ENCODE measurements at places on chromosomes 3 and 15.

- DNase-seq = peak; percentile 8
Observed at GRCh38 chr15:93070132-93070531, 18.9 kb downstream of the RGMA start.

DNA sequence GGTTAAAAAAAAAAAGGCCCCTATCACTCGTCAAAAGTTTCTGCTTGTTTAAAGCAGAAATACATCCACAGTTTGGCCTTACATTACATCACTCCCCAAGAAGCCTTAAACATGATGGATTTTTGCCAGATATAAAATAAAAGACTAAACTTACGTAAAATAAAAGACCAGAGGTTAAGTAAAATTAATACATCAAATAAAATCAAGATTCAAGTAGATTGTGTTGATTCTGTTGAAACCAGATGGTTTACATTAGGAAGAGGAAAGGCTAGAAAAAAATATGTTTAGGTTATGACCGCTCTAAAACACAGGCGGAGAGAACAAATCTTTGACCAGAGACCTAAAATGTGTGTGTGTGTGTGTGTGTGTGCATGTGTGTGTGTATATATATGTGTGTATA is 104.1 kb downstream of the DUT start:
- DNase-seq = no peak

GRCh38 chr3:52004163-52004787 is 8.6 kb upstream of the RPL29 start:
- peak; percentile 61 for DNase-seq

- DNase-seq = peak; percentile 26
Observed at GRCh38 chr3:61381745-61382392, 130.6 kb upstream of the FHIT start.

- no peak for DNase-seq
Observed at GRCh38 chr3:123805101-123805500, 79.0 kb downstream of the MYLK start.

GRCh38 chr15:64461721-64462162 is 1.4 kb downstream of the ZNF609 start:
- no peak for DNase-seq

DNA sequence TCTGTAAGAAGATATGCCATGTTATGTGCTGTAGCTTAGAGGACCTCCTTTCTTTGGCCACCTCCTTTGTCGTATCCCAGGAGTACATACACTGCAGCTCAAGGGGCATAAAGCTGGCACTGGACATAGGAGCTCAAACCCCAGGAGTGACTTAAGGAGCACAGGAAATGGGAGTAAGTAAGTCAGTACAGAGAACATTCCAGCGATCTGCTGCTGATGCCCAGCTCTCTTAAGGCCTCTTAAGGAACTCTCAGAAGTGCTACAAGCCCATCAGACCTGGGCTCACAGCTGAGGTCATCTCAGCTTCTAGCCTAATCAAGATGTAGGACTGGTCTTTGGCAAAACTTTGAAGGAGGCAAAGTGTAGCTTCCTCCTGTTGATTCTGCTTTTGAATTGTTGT is 21.6 kb upstream of the ACTL6A start:
- DNase-seq = no peak

DNA sequence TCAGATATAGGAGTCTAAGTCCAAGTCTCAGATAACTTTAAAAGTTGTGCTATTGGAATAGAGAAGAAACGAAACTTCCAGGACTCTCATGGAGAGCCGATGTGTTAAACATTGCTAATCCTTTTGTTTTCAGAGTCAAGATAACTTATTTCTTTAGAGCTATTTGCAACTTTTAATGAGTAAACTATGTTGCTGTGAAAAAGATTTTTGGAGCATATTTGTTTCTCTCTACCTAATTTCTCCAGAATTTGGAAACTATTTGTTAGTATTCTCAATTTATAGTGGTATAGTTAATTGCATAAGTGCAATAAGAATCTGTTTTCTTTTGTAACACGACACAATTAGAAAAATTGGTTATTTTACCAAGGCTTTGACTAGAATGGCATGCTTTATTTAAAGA is 588.9 kb downstream of the NTRK3 start:
- DNase-seq = no peak

DNA sequence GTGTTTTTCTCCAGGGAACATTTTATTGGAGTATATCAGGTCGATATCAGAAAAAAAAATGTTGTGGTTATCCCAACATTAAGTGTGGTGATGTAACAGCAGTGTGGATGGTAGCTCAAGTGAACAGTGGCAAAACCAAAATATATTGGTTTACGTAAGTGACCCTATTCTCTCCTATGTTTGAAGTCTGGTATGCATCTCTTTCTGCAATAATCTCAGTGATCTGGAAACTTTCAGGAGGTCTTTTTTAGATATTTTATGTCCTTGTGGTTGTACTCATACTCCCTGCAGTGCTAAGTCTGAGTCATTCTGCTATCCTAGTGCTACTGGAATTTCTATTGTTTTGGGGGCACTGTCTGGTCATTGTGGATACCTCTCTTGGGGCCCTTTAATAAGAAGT is 137.9 kb downstream of the SNRPN start:
- DNase-seq = peak; percentile 5

DNA sequence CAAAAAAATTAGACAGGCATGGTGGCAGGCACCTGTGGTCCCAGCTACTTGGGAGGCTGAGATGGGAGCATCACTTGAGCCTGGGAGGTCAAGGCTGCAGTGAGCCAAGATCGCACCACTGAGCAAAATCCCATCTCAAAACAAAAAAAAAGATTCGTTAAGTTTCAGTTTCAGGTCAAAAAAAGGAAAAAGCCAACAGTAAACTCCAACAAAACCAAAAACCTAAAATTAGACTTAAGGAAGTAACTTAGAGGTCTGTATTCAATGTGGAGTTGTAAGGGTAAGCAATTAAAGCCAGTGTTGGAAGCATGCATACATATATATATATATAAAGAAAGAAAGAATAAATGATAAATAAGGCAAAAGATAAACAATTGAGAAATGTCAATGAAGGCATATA is 11.8 kb downstream of the KPNA1 start:
- DNase-seq = no peak

DNA sequence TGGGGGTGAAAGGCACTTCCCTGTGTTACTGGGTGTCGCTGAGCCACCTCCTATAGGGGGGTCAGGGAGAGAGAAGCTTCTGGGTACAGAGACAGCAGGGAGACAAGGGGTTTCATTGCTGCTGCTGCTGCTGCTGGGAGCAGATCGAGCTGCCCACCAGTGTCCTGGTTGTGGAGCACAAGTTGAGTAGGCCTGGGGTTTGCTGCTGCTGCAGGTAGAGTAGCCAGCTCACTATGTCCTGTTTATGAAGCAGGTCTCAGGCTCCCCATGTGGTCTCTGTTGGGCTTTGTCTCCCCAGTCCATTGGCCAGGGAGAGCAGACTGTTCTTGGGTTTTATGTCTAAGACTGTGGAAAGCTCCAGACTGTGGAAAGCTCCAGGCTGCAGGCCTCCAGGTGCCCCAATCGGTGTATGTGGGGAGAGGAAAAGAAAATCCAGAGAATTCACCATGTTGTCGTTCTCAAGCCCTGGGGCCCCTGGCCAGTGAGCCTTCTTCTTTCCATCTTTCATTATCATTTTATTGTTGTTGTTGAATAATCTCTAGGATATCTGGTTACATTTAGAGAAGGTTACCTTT is 157.8 kb downstream of the ADAMTS17 start:
- DNase-seq = no peak

- DNase-seq = no peak
Observed at GRCh38 chr3:79211586-79212359, 556.0 kb downstream of the ROBO1 start.

GRCh38 chr15:92667287-92667904 is 11.8 kb upstream of the FAM174B start:
- DNase-seq = no peak

GRCh38 chr15:35061825-35062737 is 23.0 kb downstream of the NANOGP8 start:
- DNase-seq = no peak

DNA sequence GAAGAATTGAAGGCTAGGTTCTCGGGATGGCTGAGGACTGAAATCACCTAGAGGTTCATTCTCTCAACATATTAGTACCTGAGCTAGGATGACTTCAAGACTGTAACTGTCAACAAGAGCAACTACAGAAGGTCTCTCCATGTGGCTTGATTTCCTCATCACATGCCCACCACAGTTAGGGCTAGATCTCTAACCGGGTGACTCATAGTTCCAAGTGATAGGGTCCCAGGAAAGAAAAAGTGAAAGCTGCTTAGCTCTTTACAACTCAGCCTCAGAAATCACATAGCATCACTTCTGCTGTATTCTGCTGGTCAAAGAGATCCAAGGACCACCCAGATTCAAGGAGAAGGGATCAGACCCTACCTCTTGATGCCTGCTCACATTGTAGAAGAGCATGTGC is 165.4 kb upstream of the AGTR1 start:
- DNase-seq = no peak

- DNase-seq = no peak
Observed at GRCh38 chr3:196694202-196694638, 17.8 kb downstream of the CEP19 start.

DNA sequence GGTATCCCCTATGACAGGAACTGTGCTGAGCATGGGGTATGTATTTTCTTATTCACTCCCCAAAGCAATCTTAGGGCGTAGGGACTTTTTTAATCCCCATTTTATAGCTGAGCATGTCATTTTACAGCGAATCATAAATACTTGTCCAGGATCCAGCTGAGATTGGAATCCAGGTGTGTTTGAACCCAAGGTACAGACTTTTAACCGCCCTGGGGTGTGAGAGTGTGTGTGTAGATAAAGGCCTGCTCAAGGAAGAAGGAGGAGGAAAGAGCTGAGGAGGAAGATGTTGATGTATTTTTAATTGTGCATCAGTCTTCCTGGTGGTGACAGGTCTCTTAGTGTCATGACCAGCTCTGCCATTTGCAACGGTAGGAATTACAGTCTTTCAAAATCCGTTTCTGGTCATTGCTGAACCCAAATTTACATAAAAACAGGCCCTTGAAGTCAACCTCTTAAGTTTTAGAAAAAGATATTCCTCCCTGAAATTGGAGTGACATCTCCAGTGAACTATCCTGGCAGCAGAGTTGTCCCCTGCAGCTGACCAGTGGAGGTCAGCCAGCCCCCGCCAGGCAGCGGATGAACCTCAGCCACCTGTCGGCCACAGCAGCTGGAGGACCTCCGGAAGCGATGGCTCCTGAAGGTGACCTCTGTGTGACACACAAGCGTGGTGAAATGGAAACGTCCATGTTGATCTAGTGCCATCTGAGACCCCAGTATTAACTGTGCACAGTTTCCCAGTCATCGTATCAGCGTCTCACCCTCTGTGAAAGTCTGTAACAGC is 92.8 kb upstream of the MITF start:
- no peak for DNase-seq

DNA sequence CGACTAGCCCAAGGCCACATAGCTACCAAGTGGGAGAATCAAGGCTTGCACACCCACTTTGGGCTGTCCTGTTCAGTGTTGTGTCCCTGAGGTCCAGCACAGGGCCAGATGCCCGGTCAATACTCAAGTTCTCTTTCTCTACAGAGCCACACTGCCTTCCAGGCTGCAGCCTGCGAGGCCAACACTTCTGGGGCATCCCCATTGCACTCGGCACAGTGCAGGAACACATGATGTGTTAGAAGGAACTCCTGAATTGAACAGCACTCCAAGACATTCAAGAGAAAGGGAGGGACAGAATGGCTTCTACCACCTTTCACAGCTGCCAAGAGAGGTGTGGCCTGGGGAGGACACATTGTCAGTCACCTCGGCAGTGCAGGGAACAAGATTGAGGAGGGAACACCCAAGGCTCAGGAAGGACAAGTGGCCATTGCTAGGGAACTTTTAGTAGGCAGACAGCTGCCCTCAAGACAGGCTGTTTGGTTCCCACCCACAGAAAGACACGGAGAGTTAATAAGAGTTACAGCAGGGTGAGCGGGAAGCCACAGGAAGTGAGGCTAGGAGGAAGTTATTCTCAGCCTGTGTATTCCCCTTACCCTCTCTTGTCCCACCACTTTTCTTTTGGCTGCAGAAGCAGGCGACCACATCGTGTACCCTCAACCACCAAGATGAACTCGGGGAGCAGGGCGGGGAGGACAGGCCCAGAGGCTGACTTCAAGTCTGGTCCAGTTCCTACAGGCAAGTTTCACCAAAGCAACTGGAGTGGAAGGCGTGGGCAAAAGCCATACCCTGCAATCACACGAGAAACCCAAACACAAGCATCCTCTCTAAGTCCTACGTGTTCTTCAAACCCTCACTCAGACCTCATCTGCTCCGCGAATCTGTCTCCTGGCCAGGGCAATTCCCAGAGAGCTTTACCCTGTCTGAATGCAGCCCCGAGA is 69.4 kb downstream of the SRGAP3 start:
- no peak for DNase-seq

DNA sequence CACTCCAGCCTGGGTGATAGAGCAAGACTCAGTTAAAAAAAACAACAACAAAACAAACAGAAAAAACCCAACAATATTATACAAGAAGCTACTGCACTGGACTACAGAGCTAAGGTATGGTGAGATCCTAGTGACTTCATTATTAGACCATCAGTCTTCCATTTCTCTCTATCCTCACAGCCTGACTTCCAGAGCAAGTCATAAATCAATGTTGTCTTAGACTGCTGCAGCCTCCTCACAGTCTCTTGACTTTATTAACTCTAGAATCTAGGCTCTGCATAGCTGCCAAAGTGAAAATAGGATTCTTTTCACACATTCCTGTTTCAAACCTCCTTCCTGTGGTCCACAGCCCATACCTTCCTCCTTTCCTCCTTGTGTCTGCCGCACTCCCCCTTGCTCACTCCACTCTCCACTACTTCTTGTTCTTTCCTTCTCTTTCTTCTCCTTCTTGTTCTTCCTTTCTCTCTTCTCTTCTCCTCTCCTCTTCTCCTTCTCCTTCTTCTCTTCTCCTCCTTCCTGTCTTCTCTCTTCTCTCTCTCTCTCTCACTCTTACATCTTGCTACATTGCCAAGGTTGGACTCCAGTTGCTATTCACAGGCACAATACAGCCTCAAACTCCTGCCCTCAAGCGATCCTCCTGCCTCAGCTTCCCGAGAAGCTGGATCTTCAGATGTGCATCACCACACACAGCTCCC is 49.4 kb downstream of the CCR4 start:
- DNase-seq = no peak

GRCh38 chr3:16784973-16785372 is 99.8 kb upstream of the PLCL2 start:
- DNase-seq = no peak

DNA sequence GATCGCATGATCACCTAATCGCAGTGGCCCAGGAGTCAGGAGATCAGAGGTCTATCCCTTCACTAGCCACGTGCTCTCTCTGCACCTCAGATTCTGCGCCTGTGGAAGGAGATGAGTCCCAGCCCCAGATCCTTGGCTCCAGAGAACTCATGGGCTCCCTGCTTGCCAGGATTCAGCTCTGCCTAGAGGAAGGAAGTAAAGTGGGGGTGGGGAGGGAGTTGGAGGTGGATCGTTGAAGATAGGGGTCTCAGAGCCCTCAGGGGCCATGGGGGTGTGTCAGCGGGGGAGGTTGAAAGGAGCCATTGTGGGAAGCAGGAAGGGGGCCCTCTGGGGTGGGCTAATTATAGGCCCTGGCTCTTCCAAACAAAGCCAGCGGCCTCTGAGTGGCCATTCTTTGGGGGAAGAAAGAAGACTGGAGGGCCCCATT is 11.3 kb upstream of the STRA6 start:
- DNase-seq = no peak

- DNase-seq = no peak
Observed at GRCh38 chr15:31255176-31255510, 71.5 kb upstream of the KLF13 start.

GRCh38 chr15:92666780-92667179 is 11.2 kb upstream of the FAM174B start:
- DNase-seq = no peak
